ENCODE measurements at places on chromosomes 4 and X.

GRCh38 chr4:162406637-162407365 is 243.0 kb upstream of the FSTL5 start:
- no peak for DNase-seq

- DNase-seq = no peak
Observed at GRCh38 chrX:154737136-154737535, 13.7 kb downstream of the GAB3 start.

DNA sequence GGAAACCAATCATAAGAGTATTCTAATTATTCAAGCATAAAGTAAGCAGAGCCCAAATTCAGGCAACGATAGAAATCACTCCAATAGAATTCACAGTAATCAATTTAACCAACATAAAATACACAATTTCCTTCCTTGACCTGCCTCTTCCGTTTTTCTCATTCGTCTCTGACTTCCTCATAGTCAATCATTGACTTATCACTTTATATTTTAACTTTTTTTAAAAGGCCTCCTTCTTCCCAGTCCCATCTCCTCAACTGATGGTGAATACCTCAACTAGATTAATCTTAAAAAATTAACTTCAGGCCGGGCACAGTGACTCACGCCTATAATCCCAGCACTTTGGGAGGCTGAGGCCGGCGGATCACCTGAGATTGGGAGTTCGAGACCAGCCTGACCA is 13.3 kb downstream of the CNOT6L start:
- DNase-seq = no peak

DNA sequence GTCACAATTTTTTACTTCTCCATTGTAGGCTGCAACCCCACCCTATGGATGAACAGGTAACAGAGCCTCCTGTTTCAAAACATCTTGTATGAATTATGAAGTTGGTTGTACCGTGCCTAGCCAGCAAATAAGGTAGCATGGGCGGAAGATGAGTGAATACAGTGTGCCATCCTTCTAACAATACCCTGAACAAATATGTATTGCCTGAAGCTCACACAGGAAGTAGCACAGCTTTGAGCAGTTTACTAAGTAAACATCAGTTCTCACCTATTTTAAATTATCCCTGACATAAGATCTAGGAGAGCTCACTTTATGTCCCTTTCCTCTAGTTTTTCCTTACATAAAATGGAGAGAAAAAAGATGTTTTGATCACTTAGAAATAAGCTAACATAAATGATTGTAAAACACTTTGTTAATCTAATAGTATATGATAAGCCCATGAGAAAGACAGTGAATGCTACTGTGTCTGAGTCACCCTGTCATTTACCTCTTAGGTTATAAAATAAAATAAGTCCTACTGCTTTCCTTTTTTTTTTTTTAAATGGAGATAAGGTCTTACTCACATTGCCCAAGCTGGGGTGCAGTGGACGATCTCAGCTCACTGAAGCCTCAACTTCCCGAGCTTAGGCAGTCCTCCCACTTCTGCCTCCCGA is 36.6 kb downstream of the GRSF1 start:
- no peak for DNase-seq

- DNase-seq = no peak
Observed at GRCh38 chr4:115159141-115159540, 45.7 kb upstream of the NDST4 start.

GRCh38 chrX:136488706-136489105 is 959 bp downstream of the BRS3 start:
- DNase-seq = no peak

DNA sequence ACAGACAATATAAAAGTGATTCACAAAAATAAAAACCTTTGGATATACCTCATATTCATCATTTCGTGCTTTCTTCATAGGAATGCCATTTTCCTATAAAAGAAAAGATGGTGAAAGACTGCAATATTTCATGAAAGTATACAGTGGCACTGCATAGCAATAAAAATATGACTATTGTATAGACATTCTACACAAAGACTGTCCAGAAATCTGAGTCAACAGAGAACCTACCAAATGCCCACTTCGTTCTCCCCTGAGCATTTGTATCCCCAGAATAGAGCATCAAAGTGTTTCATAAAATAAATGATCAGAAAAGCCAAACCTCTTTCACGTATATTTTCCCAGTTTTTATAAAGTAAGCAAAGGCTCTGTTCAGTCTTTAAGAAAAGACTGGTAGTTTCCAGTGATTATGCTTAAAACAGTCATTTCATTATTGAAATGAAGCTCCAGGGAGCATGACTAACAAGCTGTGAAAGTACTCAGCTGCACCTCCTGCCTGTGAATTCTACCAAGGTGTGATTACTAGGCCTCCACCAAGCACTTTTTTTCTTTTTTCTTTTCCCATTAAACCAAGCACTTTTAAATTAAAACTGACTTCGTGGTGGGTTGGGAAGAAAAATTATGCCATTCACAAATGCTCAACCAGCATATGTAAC is 20.2 kb downstream of the PPA2 start:
- DNase-seq = no peak

GRCh38 chrX:143669395-143669794 is 33.5 kb upstream of the SLITRK4 start:
- no peak for DNase-seq

- no peak for DNase-seq
Observed at GRCh38 chrX:123665197-123665596, 67.7 kb downstream of the THOC2 start.

GRCh38 chr4:188435381-188435780 is 296.1 kb downstream of the TRIML1 start:
- DNase-seq = no peak

DNA sequence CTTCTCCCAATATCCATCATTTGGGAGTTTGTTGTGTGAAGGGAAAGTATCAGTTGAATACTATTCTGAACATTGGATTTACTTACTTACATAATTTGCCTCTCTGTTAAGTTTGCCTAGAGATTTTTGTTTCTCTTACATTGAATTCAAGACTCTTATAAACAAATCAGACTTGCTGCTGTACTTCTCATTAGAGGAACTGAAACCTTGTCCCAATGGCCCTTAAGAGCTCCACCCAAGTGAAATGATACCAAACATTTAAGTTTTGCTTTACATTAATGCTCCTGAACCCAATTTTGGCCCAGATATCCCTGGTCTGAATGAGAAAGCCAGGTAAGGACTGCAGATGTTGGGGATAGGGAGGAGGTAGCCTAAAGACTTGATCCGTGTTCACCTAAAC is 32.0 kb downstream of the HAND2 start:
- DNase-seq = no peak

DNA sequence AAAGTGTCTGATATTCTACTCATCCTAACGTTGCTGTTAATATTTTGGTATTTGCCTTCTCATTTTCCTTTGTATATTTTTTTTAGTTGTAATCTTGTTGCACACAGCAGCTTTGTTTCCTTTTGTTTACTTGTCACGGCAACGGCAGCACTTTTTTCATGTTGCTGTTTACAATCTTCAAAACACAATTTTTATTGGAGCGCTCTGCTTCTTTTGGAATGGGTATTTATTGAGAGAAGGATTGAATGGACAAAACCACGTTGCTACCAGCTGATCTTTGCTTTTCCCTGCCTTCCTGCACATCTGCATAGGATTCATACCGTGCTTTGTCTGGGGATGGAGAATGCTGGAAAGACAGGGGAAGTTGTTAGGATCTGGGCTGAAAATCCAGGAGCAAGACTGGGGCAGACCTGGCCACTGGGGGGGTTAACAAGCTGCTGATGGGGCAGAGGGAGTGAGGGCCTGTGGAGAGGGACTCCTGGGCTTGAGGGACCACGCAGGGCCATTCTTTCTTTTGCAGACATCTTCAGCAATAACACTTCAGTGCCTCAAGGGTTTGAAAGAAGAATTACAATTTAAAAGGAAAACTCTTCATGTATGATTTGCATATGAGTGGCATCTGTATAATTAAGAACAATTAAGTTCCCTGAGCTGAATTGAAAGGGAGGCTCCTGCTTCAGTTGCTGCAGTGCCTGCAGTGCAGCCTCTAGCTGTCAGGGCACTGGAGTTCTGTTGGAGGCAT is 69.8 kb downstream of the TMEM131L start:
- no peak for DNase-seq

DNA sequence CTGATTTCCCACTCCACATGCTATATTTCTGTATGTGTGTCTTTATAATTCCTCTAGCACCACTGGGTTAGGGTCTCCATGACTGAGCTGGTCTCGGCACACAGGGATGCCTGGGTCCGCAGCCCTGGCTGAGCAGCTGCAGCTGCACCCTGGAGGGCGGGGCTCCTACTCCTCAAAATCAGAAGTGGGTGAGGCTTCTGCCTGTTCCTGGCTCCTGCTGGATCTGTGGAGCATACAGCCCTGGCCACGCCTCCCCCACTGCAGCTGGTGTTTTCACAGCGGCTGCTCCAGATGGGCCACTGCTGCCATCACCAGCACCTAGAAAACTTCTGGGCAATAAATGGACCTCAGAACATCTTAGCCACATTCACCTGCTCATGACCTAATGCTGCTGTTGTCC is 30.9 kb downstream of the SPCS3 start:
- DNase-seq = no peak

DNA sequence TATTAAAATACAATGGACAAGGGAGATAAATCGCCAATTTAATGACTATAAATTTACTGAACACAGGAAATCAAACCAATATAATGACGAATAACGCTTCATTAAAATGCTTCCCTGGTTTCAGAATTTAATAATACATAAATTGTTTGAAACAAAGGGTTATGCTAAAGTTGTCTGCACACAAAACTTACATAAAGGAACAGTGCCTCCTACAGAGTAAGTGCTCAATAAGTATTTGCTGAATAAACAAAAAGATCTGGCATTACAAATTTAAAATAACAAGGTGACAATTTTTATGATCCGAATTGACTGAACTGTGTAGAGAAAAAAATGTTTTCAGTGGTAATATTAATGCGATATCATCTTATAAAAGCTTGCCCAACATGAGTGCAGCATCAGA is 69.6 kb downstream of the NOCT start:
- no peak for DNase-seq

Measured in fibroblast of skin of left quadriceps (primary cell).